ENCODE measurements at places on chromosomes 6 and 20.

DNA sequence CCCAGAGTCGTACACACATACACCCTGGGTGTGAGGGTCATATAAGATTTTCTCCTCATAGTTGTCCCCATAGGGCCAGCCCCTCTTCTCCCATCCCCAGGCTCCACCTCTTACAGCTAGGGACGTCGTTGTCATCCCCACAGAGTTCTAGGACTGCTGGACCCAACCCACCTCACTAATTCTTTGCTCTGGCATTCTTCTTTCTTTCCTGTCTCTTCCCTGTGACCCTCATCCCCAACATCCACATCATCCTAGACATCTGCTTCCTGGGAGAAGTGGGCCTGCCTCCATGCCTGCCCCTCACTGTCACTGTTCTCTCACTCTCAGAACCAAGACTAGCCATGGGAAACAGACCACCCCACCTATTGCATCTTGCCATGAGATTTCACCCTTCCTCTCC lies 1.1 kb downstream of the PSMF1 start:
- no peak for DNase-seq

GRCh38 chr20:39117491-39117890 lies 155.3 kb downstream of the DHX35 start:
- DNase-seq: peak; percentile 2

- DNase-seq: no peak
These were observed 11.1 kb downstream of the MTHFD1L start for GRCh38 chr6:150876598-150876997.

DNA sequence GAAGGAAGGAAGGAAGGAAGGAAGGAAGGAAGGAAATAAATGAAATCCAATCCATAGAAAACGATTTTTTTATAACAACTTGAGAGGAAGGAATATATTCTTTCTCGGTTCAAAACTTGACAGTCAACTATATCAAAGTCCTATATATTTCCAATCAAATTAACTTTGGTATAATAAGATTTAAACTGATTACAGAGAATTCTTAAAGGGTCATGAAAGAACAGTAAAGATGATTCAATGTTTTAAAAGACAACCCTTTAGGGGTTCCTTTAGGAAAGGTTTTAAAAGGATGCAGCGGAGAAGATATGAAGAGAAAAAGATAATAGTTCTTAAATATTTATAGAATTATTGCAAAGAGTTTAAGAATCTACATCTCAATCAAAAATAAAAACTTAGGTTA lies 61.2 kb downstream of the ME1 start:
- DNase-seq: no peak

- no peak for DNase-seq
These were observed 130.6 kb downstream of the RFX6 start for GRCh38 chr6:117007659-117008058.

GRCh38 chr6:1144842-1145767 lies 166.8 kb upstream of the FOXQ1 start:
- DNase-seq: no peak

DNA sequence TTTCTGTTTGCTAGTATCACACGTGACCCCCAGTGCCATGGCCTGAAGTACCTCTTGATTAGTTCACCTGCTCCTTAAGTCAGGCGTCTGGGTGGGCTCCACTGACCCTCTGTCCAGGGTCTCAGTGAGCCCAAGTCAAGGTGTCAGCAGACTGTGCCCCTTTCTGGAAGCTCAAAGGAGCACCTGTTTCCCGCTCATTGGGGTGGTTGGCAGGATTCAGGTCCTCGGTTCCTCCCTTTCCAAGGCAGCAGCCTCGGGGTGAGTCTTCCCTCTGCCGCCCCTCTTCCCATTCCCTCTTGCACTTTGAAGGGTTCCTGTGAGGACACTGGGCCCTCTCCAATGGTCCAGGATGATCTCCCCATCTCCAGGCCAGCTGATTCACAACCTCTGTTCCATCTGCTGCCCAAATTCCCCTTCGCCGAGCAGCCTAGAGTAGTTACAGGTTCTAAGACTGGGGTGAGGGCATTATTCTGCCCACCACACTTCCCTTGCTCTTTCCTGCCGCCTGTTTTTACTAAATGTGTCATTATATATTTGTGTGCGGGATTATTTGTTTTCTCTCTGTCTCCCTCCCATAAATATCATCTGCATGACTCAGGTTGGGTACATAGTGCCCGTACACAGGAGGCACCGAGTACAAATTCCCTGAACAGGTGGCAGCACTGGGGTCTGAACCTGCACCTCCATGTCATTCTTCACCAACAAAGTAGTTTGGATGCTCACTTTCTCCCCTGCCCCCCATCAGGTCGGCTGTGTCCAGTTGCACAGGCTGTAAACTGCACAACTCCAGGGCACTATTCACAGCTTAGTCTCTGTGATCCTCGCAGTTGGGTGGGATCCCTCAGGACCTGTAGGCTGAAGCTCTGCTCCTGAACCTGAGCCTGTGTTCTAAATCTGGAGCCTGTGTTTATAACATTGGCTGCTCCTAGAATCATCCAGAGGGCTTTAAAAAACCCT lies 58.5 kb downstream of the RBM38 start:
- no peak for DNase-seq

- no peak for DNase-seq
These were observed 54.7 kb downstream of the YTHDF1 start for GRCh38 chr20:63161176-63161651.

DNA sequence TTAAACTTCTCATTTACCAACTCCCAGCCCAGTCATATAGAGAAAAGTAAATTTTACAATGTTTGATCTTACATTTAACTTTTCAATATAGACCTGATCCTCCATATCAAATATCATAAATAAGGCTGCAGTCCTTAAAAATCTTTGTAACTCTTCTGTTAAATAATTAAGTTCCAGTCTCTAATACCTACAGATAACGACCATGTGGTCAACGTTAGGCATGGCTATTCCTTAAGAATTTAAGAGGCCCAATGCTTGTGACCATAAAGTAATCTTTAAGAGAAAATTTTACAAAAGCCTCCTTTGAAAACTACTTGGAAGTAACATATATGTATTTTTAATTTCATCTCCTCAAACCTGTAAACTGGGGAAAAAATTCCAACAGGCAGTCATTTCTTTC lies 1.6 kb downstream of the FBXO5 start:
- DNase-seq: no peak

DNA sequence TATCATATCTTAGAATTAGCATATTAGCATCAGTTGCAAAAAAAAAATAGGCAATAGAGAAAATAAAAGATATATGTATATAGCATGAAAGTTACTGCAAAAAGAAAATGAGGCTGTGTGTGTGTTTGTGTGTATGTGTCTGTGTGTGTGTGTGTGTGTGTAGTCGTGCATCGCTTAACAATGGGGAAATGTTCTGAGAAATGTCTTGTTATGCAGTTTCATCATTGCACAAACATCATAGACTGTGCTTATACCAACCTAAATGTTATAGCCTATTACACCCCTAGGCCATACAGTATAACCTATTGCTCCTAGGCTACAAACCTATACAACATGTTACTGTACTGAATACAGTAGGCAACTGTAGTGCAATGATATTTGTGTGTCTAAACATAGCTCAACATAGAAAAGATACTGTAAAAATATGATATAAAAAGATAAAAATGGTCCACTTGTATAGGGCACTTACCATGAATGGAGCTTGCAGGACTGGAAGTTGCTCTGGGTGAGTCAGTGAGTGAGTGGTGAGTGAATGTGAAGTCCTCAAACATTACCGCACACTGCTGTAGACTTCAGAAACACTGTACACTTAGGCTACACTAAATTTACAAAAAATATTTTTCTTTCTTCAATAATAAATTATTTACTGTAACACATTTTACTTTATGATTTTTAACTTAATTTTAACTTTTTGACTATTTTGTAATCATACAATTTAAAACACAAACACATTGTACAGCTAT lies 805.1 kb downstream of the KIF16B start:
- DNase-seq: no peak

DNA sequence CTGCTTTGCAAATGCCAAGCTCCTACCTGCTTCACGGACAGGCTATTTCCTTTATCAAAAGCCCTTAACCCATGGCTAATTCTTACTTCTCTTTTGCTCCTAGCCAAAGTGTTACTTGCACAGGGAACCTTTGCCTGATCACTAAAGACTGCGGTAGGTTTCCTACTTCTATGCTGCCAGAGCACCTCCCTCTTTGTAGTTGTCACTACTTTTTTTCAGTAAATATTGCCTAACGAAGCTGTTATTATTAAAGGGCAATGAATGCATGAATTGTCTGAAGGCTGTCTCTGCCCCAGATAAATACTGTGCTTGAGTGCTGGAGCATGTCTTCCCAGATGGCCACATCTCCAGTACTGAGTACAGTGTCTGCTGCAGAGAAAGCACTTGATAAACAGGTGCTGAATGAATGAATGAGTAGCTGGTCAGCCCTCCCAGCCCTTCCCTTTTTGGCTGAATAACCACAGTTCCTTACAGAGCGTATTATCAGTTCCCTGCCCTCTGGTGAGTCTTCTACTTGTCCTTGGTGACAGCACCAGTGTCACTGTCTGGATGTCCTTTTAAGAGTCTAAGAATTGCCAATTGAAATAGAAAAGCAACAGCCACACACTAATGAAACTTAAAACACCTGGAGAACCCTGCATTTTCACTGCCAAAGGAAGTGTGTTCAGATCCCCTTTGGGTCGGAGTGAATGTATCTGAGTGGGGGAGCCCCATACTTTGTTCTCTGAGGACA lies 73.6 kb upstream of the TRAF3IP2 start:
- no peak for DNase-seq

GRCh38 chr6:111731456-111732195 lies 125.9 kb upstream of the TRAF3IP2 start:
- DNase-seq: no peak

DNA sequence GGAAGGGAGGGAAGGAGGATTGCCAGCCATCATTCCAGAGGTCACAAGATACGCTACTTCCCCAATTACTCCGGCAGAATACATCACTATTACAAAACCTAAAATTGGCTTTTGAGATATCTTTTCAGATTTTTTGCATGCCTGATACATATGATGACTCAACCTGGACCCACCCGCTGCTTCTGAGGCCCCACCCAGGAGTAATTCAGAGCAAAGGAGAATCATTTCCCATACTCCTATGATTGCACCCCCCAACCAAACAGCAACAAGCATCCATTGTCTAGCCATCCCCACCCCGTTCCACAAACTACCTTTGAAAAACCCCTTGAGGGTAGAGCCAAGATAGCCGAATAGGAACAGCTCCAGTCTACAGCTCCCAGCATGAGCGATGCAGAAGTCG lies 163.5 kb upstream of the GJE1 start:
- no peak for DNase-seq

DNA sequence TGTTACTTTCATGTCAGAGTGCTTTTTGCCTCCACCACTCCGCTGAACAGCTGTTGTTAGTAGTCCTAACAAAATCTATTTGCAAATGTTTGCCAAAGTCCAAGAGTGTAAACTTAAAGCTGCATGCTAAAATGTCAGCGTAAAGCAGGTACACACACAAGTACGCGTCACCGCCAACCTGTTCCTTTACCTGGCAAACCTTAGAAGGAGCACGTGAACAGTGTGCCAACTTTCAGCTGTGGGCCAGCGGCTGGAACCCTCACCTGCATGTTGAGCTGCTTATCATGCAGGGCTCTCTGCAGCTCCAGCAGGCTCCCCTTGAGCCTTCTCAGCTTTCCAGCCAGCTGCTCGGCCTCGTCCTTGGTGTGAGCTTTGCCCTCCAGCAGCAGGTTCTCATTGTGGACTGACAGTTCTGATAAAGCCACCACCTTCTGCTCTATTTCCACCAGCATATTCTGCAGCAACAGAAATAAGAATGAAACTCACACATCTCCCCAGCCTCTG lies 359.3 kb downstream of the SYNE1 start:
- no peak for DNase-seq

DNA sequence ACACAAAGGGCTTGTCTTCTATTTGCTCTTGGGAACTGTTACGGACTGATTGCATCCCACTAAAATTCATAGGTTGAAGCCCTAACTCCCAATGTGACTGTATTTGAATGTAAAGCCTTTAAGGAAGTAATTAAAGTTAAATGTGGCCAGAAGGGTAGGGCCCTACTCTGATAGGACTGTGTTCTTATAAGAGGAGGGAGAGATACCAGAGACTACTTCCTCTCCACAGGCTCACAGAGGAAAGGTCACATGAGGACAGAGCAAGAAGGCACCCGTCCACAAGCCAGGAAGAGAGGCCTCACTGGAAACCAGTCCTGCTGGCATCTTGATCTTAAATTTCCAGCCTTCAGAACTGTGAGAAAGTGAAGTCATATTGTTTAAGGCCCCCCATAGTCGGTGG lies 211.9 kb downstream of the CDH26 start:
- DNase-seq: peak; percentile 20

- no peak for DNase-seq
These were observed 38.2 kb upstream of the PMEPA1 start for GRCh38 chr20:57747861-57748481.

DNA sequence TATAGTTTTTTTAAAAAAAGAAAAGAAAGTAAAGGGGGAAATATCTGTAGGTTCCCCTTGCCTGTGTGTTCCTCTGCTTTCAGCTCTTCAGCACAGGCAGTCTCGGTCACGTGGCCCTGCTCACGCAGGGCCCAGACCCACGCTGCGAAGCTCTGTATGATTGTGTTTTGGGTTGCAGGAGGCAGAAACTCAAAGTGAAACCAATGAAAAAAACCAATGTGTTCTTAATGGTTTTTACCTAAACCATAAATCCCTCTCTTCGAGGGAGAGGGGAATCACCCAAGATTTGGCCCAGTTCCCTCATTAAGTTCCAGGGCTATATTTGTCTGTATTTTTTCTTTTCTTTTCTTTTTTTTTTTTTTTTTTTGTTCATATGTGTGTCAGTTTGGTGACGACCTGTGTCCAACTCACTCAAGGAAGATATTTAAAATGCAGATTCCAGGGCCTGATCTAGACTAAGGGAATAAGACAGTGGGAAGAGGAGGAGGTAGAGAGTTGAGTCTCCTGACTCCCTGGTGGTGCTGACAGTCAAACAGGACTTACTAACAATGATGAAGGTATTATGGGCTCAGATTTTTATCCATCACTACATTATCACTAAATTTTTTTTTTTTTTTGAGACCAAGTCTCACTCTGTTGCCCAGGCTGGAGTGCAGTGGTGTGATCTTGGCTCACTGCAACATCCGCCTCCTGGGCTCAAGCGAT lies 33.8 kb upstream of the RREB1 start:
- peak; percentile 64 for DNase-seq

DNA sequence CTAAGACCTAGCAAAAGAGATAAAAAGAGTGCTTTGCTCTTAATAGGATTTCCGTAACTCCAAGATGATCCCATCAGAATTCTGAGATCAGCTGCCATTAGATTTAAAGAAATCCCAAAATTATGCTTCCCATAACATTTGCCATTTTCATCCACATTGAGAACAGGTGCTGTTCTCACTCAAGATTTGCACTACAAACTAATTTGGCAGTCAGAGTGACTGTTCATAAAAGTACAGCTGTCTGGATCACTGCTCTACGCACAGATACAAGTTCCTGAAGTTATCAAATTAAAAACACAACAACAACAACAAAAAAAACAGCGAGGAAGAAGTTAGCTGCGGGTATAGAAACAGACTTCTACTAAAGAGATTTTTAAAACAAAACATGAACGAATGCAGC lies 58.1 kb downstream of the ASCC3 start:
- no peak for DNase-seq

GRCh38 chr6:2891768-2892170 lies 11.3 kb downstream of the SERPINB9 start:
- DNase-seq: no peak

- DNase-seq: no peak
These were observed 143.5 kb upstream of the BMP2 start for GRCh38 chr20:6623989-6624388.

All from HL-60 (cell line).